Activated CD4-positive, CD25-positive, alpha-beta regulatory T cell treated with anti-CD3 and anti-CD28 coated beads, Interleukin-2, amount 50 U/mL, for 16 hours (primary cell): ENCODE measurements at places on chromosomes 2 and 18.

DNA sequence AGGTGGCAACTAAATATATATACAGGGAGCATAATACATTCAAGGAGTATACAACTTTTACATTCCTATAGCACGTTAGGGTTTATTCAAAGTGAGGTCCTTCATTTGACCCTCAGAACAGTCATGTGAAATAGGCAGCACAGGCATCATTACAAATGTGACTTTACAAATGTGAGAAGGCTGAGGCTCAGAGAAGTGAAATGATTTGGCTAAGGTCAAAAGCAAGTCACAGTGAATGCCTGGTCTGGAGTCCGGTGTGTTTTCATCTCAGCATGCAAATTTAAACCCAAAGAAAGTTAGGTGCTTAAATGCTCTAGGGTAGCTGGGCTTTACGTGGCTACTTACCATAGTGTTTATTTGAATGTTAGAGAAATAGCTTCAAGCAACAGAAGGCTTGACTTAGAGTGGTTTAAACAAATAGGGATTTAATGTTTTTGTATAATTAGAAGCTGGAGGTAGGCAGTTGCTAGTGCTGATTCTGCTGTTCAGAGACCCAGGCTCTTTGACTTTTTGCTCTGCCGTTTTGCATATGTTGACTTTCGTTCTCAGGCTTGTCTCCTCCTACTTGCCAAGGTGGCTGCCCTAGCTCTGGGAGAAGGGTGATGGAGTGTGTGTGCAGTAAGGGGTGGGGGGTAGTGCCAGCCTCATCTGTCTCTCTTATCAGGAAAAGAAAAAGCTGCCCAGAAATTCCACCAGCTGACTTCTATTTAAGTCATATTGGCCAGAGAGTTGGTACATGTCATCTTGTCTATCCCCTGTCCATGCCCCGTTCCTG lies 89.2 kb downstream of the PLCL1 start:
- DNase-seq, result no peak

DNA sequence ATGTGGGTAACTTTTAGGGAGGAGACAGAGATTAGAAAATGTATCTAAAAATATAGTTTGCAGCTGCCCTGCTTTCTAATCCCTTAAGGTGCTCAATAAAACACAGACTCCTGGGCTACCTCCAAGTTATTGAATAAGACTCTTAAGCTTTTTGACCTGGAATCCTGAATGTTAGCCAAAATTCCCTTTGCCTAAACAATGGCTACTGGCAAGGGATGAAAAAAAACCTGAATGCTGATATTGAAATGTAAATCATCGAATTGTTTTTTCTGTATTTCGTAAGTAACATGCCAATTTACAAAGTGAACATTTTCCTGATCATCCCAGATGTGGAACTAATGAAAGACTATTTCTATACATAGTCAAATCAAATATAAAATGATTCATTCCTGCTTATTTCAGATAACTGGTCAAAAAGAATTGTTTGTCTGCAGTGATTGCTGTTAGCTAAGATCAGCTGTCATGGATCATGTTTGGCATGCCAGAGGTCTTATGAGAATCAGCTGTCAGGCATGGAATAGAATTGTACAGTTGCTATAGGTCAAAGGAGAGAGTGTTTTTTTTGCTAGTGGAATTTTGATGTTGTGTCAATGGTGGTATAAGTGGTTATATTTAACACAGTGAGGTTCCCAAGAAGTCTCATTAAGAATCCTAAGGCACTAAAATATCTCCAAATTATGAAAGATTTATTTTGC lies 363.6 kb upstream of the CWC22 start:
- DNase-seq, result no peak

DNA sequence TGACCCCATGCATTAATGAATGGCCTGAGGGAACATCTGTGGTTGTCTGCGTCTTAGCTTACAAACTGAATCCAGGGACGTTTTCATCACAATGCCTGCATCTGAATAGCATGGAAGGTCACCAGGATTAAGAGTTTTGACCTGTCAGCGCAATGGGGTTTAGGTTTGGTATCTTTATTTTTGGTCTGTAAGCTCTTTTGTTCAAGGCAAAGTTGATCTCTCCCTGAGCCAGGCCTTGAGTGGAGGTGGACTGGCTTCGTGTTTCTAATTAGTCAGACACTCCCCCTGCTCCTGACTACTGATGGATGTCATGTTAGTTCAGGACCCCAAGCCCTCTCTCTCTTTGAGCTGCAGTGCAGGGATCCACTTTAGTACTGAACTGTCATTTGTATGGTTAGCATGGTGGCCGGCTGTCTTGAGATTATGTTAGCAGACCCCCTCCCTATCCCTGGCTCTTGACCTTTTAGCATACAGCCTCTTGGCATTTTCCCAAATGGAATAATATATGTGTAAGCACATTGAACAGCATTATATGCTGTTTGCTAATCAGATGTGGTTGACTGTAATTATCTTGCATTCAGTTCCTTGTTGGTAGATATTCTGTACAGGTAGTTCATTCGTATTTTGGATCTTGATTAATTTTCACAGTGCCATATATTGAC lies 59.2 kb downstream of the LYPD6 start:
- no peak for DNase-seq

- DNase-seq, result no peak
Measured at GRCh38 chr2:61465045-61465444, 5.8 kb downstream of the USP34 start.

DNA sequence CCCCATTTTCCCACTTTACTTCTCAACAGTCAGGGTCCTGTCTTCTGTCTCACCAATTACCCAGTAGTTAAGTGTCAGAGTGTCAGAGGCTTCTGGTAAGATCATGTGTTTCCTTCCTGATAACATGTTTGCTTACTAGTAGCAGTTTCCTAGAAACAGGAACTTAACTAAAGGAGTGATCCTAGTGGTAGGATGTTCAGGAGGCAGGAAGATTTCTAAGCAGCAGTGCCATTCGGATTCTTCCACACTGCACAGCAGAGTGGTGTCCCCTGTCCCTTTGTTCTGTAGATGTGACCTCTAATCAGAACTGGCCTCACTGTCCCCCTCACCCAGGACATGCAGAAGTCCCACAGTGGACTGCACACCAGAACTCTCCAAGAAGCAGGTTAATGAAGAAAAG lies 221.8 kb upstream of the OSR1 start:
- no peak for DNase-seq

DNA sequence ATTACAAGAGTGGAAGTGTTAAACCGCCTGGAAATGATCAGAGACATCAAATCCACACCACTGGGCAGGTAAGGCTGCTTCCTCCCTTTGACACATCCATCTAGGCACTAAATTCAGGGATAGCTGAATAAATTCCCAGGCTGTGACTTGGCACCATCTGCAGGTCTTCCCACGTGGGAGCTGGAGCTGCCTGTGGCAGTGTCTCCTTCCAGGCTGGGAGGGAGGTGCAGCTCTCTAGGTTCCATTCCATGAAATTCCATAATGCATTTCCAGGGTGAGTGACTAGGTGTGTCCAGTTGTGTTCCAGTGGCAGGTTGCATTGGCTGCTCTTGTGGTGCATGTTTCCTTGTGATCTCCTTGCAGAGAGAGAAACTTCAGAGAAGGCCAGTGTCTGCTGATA lies 188.9 kb upstream of the CXCR4 start:
- no peak for DNase-seq

DNA sequence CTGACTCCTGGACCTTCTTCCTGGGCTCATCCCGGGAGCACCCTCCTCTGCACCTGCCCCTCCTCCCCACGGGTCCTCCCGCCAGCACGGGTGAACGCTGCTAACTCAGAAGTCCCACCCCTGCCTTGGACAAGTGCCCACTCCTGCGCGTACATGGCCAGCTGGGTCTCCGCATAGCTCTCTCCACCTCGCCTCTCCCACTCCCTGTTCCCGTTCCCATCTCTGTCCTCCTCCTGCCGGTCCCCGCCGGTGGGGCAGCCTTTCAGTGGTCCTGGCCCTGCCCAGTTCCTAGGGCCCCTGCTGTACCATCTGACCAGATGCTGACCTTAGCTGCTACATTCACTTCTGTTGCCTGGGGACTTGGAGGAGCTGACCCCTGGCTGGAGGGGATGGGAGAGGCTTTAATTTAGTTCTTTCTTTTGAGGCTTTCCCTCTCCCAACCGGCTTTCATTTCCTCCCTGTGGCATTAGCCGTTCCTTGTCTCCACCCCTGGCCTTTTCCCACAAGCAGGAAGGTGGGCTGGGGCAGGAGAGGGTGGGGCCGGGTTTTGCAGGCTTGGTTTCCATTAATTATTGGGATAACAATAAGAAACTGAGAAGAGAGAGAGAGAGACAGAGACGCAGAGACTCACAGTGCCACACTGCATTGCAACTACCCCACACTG lies 136.1 kb downstream of the SH3BP4 start:
- no peak for DNase-seq

- no peak for DNase-seq
Measured at GRCh38 chr2:202841090-202841867, 30.3 kb downstream of the ICA1L start.

DNA sequence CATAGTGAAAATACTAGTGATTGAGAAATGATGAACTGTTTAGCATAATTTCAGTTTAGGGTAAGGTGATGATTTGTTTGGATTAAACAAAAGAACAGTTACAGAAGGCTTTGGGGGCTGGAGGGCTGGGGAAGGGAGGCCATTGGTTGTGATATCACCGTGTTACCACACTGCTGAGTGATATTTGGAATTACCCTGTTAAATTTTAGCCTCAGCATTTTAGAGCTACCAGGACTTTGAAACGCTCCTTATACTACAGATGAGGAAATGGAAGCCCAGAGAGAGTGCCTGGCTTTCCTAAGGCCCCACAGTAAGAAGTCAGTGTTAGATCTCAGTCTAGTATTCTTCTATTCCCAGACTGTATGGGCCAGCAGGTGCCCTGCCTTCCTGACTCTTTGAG lies 15.6 kb downstream of the ARHGEF33 start:
- DNase-seq, result no peak

DNA sequence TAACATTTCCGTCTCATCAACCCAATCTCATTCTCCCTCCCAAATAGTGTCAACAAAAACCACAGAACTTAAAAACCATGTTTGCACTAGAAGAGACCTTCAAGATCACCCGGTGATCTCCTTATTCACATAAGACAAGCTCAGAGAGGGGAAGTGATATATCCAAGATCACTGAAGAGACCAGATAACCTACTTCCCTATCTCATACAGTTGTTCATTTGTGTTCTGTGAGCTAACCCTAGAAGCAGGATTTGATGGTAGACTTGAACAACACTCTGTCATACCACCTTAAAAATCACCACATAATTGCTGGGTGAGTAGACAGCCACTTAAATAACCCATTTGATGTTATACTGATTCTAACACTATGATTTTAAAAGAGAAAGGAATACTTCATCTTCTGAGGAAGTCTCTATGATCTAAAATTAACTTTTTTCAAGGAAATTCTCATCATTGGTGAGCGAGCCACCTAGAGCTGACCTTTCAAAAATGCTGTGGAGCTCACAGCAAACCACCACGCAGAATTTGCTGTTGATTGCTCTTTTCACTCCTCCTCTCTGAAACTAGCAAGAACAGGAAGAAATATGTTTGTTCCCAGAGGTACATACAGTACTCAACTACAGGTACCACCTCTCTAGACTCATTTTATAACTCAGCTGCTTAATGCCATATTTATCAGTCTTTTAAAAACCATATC lies 15.1 kb downstream of the AAK1 start:
- no peak for DNase-seq

DNA sequence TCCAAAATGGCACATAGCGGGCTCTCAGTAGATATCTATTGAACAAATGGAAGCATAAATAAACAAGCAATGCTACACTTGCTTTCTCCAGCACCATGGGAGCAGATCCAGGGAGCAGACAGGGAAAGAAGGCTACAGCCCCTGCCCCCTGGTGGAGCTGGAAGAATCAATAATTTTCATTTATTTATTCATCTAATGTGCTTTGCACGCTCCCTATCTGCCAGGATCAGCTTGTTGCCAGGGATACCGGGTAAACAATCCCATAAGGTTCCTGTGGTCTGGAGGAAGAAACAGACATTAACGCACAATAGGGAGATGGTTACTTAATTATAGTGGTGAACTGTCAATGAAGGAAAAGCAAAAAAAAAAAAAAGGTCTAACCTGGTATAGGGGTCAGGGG lies 40.1 kb upstream of the CLASP1 start:
- no peak for DNase-seq

GRCh38 chr2:72992734-72993102 lies 75.4 kb downstream of the EMX1 start:
- no peak for DNase-seq

DNA sequence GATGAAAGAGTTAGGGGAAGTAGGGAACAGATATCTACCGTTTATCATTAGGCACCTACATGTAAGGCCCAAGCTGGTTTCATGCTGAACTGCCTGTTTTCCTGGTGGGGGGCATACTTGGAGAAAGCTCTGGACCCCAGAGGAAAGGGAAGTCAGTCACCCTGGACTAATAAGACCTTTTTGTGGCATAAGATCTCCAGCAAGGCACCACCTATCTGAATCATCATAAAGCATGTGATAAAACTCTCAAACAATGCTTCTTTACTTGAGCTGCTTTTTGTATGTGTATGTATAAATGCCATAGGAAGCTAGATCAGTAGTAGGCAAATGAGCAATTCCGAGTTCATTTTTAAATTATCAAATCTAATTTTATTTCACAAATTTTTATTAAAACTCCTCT lies 104.8 kb downstream of the TANC1 start:
- DNase-seq, result no peak

DNA sequence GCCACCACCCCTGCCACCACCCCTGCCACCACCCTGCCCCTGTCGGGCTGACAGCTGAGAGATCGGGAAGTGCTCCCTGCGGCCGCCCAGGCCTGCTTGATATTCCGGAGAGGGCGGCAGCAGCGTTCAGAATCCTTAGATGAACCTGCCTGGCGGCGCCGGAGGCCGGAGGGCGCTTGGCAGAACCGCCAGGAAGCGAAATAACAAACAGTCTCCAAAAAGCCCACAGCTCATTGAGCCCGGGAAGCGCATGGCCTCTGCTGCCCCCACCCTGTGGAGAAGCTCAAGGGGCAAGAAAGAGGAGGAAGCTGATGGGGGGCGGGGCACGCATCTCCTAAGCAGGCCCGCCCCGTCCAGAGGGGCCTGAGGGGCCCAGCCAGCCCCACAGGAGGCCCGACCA lies 92.2 kb upstream of the MBOAT2 start:
- no peak for DNase-seq

GRCh38 chr2:65137197-65137775 lies 7.4 kb upstream of the RAB1A start:
- no peak for DNase-seq

- no peak for DNase-seq
Measured at GRCh38 chr18:59696311-59697235, 650 bp downstream of the CCBE1 start.

- no peak for DNase-seq
Measured at GRCh38 chr18:33269223-33269622, 171.3 kb downstream of the CCDC178 start.

- DNase-seq, result no peak
Measured at GRCh38 chr2:11977766-11978524, 231.5 kb downstream of the LPIN1 start.

GRCh38 chr2:10900216-10901109 lies 11.3 kb upstream of the KCNF1 start:
- no peak for DNase-seq

DNA sequence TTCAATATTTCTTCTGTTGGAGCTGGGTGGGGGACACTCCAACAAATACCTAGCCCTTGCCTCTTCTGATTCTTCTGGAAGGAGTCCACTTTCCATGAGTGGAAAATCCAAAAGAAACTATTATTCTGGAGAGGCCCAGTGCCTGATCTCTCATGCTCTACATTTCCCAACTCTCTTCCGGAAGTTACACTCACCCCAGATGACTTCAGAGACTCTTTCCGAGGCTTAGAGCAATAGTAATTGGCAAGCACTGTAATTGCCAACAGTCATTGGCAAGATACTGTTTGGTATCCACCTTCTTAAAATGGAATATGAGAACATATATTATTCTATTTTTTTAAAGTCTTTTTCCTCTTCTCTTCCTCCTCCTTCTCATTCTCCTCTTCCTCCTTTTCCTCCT lies 60.5 kb upstream of the CYRIA start:
- no peak for DNase-seq
